CD4-positive, alpha-beta T cell treated with Interferon alpha-2 for 1 hour (primary cell): ENCODE measurements at places on chromosomes 3 and 15.

GRCh38 chr15:60424006-60424405 lies 26.2 kb upstream of the ANXA2 start:
- no peak for DNase-seq

DNA sequence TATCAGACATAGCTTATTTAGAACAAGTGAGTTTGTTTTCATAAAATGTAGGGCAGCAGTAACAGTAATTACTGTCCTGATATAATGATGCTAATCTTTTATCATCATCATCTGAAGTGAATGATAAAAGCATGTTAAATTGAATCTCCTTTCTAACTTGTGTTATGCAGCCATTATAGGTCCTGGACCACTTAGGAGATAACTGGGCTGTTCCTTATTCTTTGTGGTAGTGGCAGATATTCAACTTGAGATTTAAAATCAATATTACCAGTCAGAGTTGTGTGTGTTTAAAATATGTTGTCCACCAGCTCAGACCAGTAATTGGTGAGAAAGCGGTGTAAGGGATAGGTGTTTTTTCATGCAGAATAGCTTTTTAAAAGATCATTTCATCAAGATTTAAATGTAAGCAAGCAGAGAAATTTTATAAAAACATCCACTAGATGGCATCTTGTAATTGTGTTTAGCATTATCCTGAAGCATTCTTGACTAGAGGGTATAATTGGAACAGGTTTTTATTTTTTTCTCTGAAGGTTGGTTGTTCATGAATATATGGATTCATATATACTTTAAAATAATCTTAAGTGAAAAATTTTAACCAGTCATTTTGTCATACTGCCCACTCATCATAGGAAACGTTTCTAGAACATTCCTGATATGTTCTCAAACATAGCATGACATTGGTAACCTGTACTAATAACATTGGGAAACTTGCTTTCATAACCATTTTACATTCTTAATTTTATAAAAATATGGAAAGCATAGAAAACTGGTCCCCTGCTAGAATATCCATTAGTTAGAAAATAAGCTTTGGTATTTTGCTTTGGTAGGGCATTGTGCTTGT lies 153.9 kb downstream of the BBX start:
- DNase-seq = no peak

DNA sequence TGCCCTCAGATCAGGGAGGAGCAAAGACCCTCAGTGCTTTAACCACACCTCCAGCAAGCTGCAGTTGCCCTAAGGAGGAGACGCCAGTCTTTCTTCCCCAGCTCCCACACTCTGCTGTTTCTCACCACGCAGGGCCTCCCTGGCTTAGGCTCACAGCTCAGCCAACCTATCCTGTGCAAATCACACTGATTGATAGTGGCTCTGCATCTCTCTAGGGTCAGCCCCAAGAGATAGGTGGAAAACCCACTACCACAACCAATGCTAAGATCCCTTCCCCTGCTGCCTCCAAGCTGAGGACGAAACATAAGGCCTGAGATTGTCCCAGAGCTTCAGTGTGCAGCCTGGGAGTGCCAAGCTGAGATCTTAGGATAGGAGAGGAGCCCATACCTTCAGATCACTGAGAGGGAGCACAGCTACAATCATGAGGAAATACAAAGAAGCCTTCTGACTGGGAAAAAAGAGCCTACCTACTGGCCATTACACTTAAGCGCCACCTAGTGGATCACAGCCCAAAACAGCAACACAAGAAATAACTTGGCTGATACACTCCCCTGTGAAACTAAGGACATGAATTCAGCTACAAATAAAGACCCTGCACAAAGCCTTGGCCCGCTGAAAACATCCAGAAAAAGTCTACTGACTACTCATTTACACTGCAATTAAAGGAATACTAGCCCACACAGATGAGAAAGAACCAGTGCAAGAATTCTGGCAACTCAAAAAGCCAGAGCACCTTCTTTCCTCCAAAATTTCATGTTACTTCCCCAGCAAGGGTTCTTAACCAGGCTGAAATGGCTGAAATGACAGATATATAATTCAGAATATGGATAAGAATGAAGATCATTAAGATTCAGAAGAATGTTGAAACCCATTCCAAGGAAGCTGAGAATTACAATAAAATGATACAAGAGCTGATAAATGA lies 271.5 kb upstream of the DCBLD2 start:
- no peak for DNase-seq

GRCh38 chr15:46413799-46414198 lies 779.0 kb downstream of the SQOR start:
- no peak for DNase-seq

DNA sequence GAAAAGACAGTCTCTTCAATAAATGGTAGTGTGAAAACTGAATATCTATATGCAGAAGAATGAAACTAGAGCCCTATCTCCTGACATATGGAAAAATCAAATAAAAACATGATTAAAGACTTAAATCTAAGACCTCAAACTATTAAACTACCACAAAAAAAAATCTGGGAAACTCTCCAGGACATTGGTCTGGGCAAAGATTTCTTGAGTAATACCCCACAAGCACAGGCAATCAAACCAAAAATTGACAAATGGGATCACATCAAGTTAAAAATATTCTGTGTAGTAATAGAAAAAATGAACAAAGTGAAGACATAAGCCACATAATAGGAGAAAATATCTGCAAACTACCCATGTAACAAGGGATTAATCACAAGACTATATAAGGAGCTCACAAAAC lies 286.4 kb downstream of the TBC1D5 start:
- DNase-seq = no peak

DNA sequence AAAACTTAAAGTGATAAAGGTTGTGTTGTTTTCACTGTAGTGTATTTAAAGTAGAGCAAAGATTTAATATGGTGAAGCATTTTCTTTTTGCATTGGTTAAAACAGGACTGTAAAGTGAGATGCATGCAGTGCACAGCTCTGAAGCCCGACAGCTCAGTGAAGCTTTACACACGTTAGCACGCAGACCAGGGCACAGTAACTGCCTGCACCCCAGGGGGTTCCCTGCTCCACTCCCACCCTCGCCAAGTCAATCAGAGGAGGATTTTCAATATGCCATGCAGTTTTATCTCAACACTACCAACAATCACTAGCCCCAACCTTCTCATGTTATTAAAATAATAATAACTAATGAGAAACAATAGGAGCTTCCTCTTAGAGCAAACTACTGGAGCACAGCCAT lies 28.1 kb upstream of the BCL2L10 start:
- no peak for DNase-seq

DNA sequence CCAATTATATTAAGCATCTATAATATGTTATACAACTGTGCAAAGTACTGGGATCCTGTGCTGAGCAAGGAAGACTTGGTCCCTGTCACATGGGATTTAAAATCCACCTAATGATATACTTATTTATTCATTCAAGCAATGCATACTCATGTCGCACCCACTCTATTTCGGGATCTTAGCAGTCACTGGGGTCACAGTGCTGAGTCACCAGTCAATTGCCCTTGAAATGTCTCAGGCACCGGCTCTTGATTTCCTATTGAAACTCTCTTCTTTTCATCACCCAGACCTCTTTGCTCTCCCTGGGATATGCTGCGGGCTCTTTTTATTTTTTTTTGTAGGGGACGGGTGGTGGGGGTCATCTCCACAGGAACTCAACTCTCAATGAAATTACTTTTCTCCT lies 194.5 kb upstream of the GAP43 start:
- no peak for DNase-seq

- peak; percentile 85 for DNase-seq
These were observed 17.6 kb upstream of the CYP11A1 start for GRCh38 chr15:74384881-74385643.

DNA sequence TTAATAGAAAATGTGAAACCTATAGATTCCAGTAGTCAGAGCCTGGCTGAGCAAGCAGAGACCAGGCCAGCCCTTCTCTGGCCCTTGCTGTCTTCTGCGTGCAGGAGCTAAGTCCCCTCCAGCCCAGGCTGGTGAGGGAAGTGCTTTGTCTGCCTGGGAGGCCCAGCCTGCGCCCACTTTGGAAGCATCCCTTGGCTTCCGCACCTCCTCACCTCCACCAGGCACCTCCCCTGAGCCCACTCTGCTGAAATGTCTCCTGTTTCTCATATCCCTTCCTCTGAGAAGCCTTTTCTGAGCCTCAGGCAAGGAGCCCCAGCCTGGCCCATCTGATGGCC lies 45.3 kb downstream of the ALDH1L1 start:
- DNase-seq = no peak

GRCh38 chr15:40857601-40858341 lies 13.9 kb downstream of the SPINT1 start:
- DNase-seq = peak; percentile 73

DNA sequence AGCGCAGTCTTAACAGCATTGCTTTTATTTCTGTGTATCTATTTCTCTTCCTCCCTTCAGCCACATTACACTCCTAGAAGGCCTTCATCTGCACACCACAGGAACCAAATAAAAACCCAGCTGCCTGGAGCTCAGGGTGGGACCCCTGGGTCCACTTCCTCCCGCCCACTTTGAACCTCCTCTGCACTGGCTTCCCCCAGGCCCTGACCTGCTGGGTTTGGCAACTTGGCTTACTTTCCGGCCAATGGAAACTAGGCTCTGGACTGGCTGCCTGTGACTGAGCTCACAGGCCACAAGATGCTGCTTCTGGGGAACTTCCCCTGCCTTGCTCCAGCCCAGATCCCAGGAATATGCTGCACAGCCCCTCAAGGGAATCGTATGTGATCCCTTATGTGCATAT lies 89.8 kb downstream of the SEMA5B start:
- DNase-seq = no peak

GRCh38 chr3:45381168-45381852 lies 7.1 kb upstream of the LARS2 start:
- no peak for DNase-seq

DNA sequence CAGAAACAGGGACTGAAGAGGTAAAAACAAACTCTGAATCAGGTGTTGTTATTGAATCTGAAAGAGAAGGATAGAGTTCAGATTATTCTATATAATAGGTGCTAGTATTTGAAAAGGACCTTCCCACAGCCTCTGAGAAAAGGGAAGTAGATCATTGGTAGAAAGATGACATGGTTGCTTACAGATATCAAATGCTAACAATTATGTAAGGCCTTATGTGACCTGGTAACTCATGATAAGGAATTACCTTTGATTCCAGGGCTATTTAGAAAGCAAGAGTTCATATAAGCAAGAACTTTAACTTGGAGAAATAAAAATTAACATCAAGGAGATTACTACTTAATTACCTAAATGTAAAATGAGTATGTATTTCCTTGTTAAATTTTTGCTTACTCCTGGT lies 7.6 kb downstream of the SLC27A2 start:
- no peak for DNase-seq

GRCh38 chr3:41053220-41053619 lies 146.1 kb upstream of the CTNNB1 start:
- no peak for DNase-seq

DNA sequence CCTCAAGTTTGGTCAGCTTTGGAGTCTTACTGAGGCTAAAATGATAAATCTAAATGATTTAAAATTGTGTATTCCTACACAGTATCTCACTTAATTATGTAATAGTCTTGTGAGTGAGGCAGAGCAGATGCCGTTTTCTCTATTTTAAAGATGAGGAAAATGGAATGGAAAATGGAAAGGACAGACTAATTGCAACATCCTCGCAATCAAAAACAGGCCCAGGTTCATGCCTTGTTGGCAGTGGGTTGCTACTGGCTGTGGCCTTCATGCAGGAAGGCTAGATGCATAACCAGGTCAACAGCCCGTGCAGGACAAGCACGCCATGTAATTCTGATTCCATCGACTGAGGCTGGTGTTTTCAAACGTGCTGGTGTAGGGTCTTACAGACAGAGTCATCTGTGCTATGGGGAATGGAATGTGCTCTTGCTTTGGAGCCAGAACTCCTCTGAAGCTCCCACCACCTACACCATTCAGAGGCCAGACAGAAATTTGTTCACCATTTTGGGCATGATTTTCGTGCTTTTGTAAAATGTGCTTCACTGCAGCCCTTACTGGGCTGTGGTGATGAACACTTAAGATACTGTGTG lies 37.9 kb downstream of the MLH1 start:
- DNase-seq = no peak

DNA sequence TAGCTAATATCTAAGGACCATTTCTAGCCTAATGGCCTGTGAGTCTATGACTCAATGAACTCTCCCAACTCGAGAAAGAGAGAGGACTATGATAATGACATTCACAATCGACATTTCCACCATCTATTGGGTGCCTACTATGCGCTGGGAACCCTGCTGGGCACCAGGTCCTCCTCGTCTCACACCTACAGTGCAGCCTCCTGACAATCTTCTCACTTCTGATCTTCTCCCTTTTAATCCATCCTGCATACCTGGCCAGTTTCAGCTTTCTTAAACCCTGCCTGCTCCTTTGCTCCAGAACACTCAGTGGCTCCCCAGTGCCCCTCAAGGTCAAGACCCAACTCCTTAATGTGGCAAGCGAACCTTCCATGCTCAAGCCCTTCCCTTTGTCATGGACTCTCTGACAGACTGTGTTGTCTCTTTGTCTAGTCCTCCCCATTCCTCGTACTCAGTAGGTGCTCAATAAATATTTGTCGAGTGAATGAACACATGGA lies 3.5 kb upstream of the SLC6A1 start:
- DNase-seq = no peak

DNA sequence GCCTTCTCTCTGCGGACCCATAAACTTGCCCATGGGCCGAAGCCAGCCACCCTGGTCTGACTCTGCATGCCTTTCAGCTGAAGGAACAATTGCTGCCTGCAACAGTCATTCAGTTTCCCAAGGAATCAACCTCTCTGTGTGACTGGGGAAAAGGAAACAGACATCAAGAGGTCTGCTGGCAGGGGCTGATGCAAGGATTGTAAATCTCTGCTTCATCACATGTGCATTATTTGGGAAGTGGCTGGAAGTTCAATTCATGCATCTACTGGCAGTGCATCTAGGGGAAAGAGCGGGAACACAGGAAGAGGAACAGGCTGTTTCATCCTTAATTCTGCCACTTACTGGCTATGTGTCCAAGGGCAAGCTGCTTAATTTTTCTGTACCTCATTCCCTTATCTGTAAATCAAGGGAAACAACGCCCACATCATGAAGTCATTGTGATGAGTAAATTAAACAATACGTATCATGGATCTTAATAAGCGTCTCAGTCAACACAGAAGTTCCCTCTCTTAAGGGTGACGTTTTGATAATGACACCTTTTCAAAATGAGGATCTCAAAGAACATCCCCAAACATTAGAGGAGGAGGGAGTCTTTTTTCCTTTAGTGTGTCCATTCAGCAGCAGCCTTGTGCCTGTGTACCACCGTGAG lies 17.4 kb upstream of the ADPGK start:
- DNase-seq = no peak

- peak; percentile 81 for DNase-seq
These were observed 23.4 kb downstream of the FOXL2 start for GRCh38 chr3:138923531-138923994.

DNA sequence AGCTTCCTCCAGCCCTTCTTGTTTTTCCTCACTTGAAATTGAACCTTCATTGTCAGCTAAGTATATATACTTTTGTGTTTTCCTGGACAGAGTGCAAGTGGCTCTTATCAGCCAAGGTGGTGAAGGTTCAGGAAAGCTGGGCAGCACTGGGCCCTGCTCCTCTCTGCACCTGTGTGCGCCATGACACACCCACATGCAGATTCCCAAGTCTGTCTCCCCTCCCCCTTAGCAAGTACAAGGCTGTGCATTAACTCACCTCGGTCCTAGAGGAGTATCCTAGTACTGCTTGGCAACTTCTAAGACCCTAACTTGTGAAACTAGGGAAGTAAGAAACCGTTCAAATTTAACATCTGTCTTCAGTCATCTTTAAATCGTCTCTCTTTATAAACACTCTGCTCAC lies 85.8 kb downstream of the SLC49A4 start:
- DNase-seq = no peak

- DNase-seq = no peak
These were observed 108.0 kb upstream of the PRR20G start for GRCh38 chr3:127395663-127396355.
